Stimulated activated CD8-positive, alpha-beta memory T cell treated with anti-CD3 and anti-CD28 coated beads, Interleukin-15, amount 100 ng/mL, for 48 hours (primary cell): ENCODE measurements at places on chromosomes 5 and 9.

- no peak for DNase-seq
Observed at GRCh38 chr5:91264311-91265051, 118.6 kb downstream of the ARRDC3 start.

DNA sequence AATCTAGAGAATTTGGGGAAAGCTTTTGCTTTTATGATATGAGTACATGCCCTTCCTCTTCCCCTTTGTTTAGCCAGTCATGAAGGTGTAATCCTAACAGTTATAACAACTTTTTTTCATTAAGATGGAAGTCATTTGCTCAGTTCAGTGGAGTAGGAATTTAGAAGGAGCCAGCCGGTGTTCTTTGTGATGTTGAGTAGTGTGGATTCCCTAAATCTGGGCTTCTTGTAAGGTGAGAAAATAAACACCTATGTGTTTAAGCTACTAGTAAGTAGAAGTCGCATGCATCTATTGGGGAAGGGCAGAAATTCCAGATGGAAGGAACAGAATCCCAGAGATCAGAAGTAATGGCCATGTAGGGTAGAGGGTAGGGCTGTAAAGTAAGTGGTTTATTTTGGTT, 13.6 kb upstream of the CNTLN start:
- DNase-seq: no peak

DNA sequence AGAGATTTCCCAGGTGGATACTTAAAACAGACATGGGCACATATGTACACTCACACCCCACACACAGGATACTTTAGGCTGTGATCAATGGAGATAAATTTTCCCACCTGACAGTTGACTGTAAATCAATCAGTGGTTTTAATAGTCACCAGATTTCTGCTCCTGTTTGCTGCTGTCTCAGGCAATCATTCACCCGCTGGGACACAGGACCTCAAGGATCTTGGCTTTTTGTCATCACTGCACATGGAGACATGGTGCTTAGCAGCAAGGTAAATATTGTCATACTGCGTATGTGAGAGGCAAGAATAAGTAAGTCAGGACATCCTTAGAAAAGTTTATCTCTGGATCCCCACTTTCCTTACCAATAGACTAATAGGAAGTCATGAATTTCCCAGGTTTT, 60.8 kb upstream of the KLF9 start:
- no peak for DNase-seq

- no peak for DNase-seq
Observed at GRCh38 chr9:116380496-116380995, 227.0 kb downstream of the PAPPA start.

GRCh38 chr5:4584982-4585381, 555.1 kb upstream of the ADAMTS16 start:
- DNase-seq: no peak

- DNase-seq: no peak
Observed at GRCh38 chr5:78515670-78516069, 132.9 kb downstream of the LHFPL2 start.

- DNase-seq: no peak
Observed at GRCh38 chr9:87372356-87372851, 125.3 kb upstream of the DAPK1 start.

DNA sequence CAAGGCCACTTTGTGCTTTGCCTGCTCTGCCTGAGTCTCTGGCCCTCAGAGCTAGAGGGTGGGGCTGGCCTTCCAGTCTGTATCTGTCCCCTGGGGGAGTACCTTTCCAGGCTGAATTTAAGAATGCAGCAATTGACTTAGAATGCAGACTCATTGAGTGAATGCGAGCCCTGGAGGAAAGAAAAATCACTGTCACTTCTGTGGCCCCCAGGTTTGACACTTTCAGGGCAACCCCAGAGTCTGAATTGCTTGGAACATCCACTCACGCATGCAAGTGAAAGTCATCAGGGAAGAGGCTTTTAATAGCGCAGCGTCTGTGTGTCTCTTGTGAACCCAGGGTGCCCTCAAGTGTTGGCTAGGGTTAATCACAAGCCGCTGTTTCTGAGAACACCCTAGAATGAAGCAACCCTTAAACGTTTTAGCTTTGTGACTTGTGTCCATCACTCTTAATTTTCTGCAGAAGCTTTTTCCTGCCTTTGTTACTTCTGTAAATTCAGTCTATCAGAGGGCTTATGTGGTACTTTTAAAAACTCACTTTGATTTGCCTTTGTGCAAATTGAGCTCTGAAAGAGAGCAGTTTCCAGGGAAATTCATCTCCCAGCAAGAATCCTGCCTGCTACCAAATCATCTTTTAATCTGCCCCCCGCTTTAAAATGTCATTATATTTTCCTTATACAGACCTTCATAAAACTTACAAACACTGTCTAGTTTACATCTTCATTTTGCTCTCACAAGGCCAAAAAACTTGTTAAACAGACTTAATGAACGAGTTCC, 146.8 kb upstream of the IQGAP2 start:
- peak; percentile 32 for DNase-seq

GRCh38 chr9:27963836-27964235, 390.6 kb upstream of the C9orf72 start:
- no peak for DNase-seq

DNA sequence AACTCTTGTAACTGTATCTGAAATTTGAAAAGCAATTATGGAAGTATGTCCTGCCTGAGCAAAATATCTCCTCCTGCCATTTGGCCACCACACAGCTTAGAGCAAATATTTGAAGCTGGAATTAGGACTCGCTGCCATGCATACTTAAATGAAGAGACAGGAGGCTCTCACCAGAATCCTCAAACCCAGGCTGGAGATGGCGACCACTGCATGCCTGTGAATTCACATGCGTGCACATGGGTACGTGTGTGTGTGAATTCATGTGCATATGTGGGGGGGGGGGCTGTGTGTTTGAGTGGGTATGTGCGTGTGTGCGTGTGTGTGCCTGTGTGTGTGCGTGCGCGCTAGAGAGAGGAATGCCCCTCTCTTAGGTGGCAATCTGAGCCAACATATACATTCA, 84.1 kb upstream of the IRX1 start:
- DNase-seq: no peak

DNA sequence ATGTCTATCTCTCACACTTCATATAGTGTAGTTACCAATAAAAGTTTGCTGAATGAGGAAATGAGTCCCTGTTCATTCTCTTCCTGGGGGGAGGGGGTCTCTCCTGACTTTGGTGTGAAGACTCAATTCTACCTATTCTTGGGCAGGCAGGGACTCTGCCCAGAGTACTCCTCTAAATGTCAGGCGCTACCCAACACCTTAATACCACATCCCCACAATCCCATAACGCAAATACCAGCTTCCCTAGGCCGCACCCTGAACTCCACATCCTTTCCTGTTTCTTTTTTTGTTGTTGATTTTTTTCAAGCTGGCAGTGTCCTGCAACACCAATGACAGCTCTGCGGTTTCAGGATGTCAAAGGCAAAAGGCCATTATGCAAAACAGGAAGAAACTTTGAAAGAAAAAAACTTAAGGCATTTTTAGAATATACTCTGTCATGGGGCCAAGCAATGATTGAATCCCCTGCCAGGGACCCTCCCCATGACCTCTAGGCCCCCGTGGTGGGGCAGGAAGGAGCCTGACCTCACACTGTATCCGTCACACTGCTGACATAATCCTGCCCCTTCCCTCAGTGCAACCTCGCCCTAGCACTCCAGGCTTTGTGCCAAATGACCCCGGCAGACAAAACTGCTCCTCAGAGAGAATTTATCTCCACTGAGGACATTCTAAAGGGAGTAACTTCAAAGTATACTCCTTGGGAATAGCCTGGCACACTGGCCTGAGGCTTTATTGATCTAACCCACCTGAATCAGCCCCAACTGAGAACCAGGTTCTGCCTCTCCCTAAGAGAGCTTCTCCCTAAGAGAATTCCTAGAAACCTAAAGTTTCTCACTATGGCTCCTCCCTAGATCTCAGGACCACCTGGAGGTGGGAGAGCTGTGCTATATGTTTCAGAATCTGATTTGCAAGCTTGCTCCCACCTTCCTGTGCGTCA, 8.0 kb downstream of the B4GALT1 start:
- DNase-seq: no peak

DNA sequence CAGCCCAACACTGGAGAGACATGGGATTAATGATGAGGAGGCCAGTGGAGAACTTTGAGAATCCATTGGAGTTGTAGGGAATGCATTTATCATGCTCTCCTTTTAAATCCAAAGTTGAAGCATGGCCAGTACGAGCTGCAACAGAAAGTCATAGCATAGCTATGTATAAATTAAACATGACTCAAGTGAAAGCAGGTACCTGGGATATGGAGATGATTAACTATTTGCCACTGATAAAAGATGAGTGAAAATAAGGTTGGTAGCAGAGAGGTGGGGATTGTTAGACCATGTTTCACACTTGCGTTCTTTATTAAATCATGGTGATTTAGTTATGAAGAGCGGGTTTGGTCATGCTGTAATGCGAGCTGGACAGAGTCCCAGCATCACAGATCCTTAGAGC, 189.6 kb downstream of the ARHGEF28 start:
- DNase-seq: no peak

GRCh38 chr5:76163111-76163628, 80.0 kb downstream of the SV2C start:
- DNase-seq: no peak

DNA sequence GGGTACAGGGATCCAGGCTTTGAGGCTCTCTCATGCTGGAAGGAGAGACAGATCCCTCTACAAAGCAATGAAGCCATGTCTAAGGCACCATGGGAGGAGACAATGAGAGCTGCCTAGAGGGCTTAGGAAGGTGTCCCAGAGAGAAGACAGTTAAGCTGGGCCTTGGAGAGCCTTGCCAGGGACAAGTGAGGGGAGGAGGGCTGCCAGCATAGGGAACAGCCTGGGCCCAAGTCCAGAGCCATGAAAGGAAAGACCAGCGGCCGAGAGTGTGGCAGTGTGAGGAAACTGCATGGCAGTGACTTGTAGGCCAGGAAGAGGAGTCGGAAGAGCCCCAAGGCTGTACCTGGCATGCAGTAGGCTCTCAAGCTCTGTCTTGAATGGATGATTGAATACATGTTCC, 88.5 kb downstream of the PSD2 start:
- DNase-seq: no peak

DNA sequence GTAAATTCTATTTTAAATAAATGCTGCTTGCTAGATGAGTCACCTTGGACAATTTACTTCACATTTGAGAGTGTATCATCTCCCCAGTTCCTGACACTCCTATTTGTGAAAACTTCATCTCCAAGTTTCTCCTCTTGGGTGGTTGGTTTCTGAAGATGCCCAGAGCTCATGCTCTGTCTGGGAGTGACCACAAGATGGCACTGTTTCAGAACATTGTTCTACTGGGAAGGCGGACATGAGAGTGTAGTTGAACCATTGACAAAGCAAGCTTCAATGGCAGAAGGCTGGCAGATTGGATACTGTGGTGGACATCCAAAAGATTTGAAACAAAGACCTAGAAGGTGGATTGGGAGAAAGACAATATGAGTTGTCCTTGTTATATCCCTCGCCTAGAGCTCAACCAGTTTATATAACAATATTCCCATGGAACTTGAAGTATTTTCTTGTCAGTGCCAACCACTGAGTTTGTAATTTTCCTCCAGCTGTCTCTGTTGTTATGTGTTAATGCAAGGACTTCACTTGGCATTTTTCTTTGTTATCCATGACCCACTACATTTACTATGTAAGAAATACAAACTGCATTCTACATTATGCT, 234.3 kb upstream of the ANKH start:
- no peak for DNase-seq

DNA sequence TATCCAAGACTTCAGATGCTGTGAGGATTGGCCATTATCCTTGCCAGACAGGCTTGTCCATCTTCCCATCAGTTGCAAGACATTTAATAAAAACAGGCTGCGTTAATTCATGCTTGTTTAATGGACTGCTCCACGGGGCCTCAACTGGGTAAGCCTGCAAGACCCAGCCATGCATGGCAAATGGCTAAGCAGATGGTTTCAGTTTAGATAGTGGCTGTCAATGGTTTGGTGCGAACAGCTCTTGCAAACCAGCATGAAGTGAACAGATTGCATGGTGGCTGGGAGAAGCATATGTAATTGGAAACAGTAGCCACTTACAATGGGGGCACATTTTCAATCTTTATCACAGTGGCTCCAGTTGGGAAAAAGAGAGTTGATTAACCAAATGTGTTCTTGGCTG, 628.2 kb upstream of the KLF4 start:
- DNase-seq: no peak

- no peak for DNase-seq
Observed at GRCh38 chr9:95012035-95012708, 285.7 kb downstream of the AOPEP start.

- DNase-seq: no peak
Observed at GRCh38 chr9:129177443-129177790, 644 bp downstream of the IER5L start.

DNA sequence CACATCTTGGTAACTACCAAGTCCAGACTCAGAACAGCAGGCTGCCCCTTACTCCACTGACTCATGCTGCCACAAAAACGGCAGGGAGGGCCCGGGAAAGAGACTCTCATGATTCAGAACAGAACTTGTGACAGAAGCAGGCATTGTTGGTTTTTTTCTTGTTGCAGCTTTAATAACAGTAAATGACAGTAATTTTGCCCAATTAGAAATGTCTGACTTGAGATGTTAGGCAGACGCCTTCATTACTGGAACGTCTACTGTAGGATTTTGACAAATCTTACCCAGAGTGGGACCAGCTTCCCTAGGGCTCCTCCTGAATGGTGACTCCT, 77.9 kb downstream of the SEMA5A start:
- DNase-seq: no peak

DNA sequence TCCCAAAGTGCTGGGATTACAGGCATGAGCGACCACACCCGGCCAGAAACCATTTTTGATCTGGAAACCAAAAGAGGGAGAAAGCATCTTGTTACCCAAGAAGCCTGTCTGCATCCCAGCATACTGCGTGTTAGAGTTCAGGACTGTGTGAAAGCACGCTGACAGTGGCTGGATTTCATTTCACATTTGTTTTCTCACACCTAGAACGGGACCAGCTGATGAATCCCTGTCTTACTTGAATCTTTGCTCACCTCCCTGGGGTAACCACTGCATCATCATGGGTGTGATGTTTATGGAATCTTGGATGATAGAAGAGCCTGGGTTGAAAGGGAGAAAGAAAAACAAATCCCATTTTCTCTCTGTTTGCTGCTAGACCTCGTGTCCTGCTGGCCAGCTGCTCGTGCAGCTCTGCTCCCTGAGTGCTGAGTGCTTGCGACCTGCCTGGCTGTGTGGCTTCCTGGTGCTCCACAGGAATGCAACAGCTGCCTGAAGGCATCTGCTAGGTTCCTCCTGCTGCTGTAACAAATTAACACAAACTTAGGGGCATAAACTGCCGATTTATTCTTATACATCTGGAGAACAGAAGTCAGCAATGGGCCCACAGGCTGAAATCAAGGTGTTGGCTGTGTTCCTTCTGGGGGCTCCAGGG, 378.3 kb upstream of the DAP start:
- DNase-seq: no peak

DNA sequence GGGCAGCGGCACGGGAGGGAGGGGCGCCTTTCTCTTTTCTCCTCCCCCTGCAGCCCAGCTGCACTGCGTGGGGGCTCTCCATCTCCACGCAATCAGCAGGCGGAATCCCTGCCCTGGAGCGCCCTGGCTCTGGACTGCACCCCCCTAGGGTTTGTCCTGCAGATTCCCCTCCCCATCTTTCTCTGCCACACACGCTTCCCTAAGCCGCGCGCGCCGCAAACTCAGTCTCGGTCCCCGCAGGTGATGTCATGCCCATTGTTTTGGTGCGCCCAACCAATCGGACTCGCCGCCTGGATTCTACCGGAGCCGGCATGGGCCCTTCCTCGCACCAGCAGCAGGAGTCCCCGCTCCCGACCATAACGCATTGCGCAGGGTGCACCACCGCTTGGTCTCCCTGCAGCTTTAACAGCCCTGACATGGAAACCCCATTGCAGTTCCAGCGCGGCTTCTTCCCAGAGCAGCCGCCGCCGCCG, at the start of gene KCNN2:
Gene KCNN2 (plus strand): TSS at position 347 of the 473 bp plus-strand sequence. CDS start 70 bp downstream, at position 417.
- no peak for DNase-seq

GRCh38 chr9:7173139-7173538, 415.4 kb downstream of the KDM4C start:
- no peak for DNase-seq
